ENCODE measurements at places on chromosomes 12 and 14.

DNA sequence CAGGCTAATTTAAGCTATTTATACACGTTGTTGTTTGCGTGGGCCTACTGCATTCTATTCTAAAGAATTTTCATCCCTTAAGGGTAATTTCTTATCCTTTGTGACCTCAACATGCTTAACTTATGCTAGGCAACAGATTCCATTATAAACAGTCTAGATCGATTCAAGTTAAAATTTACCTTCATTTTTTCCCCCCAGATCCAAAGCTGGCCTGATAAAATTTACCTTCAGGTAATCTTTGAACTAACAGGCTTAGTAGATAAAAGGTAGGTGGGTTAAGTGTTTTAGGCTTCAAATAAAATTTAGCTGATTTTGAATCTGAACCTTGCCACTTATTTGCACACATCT, 389 bp upstream of the CCNB1IP1 start:
- DNase-seq: no peak

GRCh38 chr12:88200029-88200428, 57.9 kb downstream of the TMTC3 start:
- no peak for DNase-seq

DNA sequence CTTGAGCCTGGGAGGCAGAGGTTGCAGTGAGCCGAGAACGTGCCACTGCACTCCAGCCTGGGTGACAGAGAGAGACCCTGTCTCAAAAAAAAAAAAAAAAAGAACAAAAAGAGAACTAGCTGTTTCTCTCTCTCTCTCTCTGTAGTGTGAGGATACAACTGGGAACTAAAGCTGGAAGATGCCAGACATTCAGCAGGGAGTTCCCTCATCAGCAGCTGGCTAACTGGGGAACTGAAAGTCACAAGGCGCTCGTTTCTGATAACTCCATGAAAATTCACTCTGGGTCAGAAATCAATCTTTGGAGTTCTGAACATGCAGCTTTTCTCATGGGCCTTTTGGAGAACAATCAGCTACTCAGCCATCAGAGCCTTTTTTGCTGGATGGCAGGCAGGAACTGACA, 43.5 kb upstream of the MAP1LC3B2 start:
- no peak for DNase-seq

- DNase-seq: peak; percentile 49
Observed at GRCh38 chr14:91835920-91836843, 31.2 kb downstream of the TC2N start.

GRCh38 chr12:80807640-80808288, 91.1 kb downstream of the MYF5 start:
- no peak for DNase-seq

Measured in activated T-helper 1 cell treated with anti-CD3 and anti-CD28 coated beads, Interleukin-12 subunit alpha, Interleukin-12 subunit beta, Interleukin-2, Interleukin-4 antibody, amounts not matched to agents 30 ng/mL and 10 ng/mL and 1 ng/mL, durations not matched to agents 14 hours and 24 hours and 36 hours (primary cell).